Retina (tissue), 1 donor: ENCODE measurements at places on chromosomes 4 and X.

DNA sequence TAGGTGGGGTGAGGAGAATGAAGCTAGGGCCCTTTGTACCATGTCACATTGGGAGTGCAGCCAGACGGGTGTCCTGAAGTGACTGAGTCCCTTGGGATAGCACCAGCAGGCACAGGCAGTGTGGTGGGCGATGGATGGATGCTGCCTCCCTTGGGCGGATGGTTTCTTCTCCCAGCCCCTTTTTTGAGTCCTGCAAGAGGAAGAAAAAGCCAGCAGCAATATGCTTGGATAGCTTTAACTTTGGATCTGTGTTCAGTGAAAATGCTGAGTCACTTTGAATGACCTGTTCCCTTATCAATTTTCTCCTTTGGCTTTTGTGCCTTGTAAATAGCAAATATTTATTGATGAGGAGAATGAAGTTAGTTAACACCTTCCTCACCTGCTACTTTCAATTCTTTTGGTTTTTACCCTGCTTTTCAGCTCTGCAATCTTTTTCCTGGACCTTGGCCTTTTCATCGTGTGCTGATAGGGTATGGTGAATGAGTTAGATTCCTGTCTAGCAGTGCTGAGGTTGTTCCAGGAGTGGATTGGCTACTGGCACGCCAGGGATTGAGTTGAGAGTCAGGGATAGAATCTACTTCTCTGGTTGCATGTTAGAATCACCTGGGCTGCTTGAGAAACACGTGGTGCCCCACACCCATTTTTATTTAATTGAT lies 10.2 kb downstream of the DCUN1D4 start:
- no peak for DNase-seq

GRCh38 chrX:83658731-83659130 lies 150.6 kb downstream of the POU3F4 start:
- DNase-seq = no peak

DNA sequence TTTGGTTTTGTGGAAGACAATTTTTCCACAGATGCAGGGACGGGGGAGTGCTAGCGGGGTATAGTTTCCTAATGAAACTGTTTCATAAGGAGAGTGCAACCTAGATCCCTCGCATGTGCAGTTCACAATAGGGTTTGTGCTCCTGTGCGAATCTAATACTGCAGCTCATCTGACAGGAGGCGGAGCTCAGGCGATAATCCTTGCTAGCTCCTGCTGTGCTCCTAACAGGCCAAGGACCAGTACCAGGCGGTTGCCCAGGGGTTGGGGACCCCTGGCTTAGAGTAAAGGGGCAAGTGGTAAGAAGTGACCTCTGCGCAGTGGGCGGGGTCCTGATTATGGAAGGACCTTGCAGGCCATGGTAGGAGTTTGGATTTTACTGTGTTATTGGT lies 3.8 kb downstream of the SCML1 start:
- peak; percentile 17 for DNase-seq

DNA sequence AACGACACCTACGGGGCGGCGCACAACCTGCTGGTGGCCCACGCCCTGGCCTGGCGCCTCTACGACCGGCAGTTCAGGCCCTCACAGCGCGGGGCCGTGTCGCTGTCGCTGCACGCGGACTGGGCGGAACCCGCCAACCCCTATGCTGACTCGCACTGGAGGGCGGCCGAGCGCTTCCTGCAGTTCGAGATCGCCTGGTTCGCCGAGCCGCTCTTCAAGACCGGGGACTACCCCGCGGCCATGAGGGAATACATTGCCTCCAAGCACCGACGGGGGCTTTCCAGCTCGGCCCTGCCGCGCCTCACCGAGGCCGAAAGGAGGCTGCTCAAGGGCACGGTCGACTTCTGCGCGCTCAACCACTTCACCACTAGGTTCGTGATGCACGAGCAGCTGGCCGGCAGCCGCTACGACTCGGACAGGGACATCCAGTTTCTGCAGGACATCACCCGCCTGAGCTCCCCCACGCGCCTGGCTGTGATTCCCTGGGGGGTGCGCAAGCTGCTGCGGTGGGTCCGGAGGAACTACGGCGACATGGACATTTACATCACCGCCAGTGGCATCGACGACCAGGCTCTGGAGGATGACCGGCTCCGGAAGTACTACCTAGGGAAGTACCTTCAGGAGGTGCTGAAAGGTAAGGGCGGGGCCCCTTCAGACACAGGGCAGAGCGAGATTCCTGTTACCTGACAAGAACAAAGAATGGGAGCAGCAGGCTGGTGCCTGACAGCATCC lies 11.7 kb downstream of the RPL9 start:
- peak; percentile 87 for DNase-seq

DNA sequence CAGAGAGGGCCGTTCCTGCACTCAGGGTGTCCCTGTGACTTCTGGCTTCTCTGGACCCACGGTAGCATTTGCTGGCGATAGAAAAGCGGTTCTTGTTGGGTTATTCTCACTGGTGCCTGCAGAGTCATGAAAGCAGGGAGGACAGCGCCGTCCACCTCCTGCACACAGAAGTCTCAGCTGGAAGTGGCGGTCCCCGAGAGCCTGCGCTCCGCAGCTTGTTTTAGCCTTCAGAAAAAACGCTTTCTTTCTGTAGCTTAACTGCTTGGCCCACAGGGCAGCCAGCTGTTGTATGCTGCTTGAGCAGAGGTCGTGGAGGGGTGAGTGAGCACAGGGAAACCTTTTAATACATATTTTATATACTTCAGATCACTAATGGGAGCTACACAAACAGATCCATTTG lies 400.7 kb upstream of the FAT1 start:
- DNase-seq = peak; percentile 77

- DNase-seq = peak; percentile 92
Measured at GRCh38 chr4:22515145-22515887, 550 bp downstream of the ADGRA3 start.

GRCh38 chrX:24703185-24703494 lies 9.4 kb downstream of the POLA1 start:
- DNase-seq = no peak

- no peak for DNase-seq
Measured at GRCh38 chrX:129566073-129566472, 26.0 kb downstream of the OCRL start.

GRCh38 chrX:19512961-19513360 lies 2.3 kb downstream of the MAP3K15 start:
- DNase-seq = no peak

GRCh38 chrX:154734061-154734781 lies 16.7 kb downstream of the GAB3 start:
- DNase-seq = no peak

DNA sequence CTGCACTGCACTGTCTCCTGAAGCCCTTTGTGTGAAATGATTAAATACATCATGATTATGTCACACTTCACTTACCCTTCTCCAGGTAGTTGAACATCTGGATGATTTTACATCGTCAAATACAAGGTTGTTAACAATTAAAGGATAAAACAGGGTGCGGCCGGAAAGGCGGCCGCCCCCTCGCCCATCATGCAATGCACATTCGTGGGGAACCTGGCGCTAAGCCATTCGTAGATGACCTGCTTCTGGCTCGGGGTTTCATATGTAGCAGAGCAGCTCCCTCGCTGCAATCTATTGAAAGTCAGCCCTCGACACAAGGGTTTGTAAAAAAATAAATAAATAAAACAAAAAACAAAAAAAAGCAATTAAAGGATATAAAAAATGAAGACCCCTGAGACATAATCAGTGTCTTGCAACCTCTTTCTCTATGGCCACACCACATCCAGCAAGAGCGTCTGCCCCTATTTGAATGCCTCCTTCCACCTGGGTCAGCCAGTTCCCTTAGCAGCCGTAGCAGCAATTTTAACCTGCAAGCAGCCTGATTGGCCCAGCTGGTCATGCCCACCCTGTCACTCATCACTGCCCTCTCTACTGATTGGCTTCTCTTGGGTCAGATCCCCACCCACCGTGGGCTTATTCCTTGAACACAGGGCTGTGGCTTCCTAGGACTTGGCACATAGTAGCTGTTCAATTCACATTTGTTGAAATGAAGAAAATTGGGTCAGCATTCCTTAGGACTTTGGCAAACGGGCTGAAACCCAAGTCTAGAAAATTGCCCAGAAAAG lies 147.8 kb upstream of the PSAPL1 start:
- DNase-seq = no peak

DNA sequence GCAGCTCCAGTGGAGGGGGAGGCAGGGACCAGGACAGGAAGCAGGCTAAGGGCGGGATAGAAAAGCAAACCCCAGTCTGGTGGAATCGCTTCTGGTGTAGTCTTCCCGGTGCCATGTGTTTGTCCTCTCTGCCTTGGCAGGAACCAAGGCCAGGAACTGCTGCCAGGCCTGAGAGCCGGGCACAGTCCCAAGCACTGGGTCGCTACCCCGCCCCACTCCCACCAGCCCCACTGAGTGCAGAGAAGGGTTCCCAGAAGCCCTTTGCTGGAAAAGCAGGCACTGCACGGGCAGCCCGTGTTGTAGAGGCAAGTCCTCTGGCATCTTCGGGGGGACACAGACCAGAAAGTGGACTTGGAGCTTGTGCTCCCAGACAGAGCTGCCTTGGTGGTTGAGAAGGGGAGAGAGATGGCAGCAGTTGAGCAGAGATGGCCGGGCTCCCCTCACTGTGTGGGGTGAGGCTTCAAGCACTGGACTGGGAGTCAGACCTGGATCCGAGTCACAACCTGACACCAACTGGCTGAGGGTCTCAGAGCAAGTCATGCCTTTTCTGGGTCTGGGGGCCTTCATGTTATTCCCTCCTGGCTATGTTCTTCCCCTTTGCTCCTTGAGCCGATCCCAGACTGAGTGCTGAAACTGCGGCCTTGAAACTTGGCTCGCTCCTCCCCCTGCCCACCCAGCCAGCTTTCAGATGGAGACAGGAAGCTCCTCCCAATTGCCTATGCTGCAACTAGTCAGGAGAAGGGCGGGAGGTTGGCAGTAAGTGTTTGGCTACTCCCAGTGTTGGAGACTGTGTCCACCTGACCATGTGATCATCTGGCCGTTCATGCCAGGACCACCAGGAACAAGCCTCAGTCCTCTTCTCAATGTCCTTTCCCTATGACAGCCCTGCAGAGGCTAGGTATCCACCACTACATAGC lies 59.7 kb upstream of the MTM1 start:
- DNase-seq = no peak

DNA sequence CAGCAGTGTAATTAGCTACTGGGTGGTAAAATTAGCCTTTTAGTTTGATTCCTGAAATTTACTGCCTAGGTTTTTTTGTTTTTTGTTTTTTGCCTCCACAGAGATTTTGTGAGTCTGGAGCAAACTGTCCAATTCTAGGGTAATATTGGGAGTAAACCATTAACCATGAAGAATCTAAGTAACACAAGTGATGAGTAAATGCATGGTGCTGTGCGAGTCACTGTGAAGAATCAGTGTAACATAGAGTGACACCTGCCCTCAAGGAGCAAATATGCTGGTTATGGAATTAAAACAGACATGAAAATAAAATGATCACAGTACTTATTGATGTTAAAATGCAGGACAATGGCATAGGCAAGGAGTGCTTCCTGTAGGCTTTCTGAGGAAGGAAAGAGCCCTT lies 60.1 kb downstream of the LRP2BP start:
- DNase-seq = no peak

DNA sequence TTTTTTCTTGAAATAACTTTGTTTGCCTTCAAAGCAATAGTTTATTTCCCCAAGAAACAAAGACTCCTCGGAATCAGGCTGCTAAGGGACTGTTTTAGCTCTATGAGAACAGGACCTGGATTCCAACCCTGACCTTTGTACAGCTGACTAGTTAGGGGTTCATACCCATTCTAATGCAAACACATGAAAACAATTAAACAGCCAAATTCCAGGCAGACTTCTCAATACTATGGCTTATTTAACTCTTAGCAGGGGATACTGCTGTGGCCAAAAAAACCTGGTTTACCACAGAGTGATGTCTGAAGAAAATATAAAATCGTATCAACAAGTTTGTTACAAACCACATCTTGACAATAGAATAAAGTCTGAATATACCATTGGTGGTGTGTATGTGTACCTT lies 129.6 kb upstream of the INTU start:
- DNase-seq = no peak

- no peak for DNase-seq
Measured at GRCh38 chr4:128009428-128009827, 44.2 kb downstream of the ABHD18 start.

DNA sequence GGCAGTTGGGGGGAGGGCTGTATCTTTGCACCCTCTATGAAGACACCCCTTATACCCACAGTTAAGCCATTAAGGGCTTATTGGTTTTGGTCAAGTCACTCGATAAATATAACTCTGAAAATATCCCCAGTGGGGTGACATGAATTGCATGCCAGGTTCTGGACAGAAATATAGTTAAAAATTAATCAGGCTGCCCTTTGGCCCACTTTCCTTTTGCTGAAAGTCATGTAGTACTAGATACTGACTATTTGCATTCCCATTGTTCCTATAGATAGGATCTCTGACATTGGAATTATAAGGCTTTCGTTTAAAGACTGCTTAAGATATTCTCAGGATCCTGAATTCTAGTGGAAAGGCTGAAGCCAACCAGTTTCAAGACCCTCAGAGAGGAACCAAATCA lies 43.5 kb upstream of the LAMP2 start:
- no peak for DNase-seq

GRCh38 chrX:2828344-2828958 lies at the start of gene GYG2:
TSS of gene GYG2 (plus strand) at chrX:2828930. CDS start at chrX:2830189, 1,259 bp downstream.
- DNase-seq = peak; percentile 87

GRCh38 chr4:70838666-70839588 lies 763 bp downstream of the GRSF1 start:
- peak; percentile 86 for DNase-seq

GRCh38 chrX:15737190-15737958 lies 696 bp upstream of the CA5B start:
- DNase-seq = no peak

- DNase-seq = no peak
Measured at GRCh38 chr4:53490161-53490956, 100.9 kb downstream of the LNX1 start.

- peak; percentile 5 for DNase-seq
Measured at GRCh38 chrX:139126493-139126892, 404.0 kb upstream of the F9 start.

DNA sequence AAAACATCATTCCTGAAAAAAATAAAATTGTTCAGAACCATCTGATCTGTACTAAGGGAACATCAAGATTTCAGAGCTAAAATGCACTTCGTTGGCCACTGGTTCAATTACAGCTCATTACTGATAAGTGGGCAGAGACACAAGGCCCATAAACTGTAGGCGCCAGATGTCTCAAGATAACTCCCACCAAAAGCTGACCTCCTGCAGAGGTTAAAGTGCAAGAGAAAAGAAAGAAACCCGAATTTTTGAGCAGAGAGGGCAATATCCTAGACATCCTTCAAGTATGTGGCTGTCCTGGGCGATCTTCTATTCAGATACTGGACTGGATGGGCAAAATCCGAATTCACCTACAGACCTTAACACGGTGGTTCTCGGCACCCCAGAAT lies 660 bp downstream of the GEMIN8 start:
- no peak for DNase-seq

DNA sequence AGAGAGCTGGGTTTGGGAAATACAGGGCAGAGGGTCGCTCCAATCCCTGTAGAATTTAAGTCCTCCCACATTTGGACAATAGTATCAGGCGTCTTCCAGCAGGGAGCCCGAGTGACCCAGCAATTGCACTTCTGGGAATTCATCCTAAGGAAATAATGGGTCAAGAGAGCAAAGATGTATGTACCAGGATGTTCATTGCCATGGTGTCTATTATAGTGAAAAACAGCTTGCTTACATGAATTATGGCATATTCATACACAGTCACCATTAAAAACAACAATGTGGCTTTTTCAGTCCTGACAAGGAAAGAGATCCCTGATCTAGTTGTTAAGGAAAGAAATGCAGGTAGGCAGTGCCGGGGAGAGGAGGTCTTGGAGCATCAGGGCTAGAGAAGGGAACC lies 167.7 kb downstream of the PJA1 start:
- no peak for DNase-seq

- DNase-seq = no peak
Measured at GRCh38 chr4:114924311-114924710, 189.1 kb downstream of the NDST4 start.

- DNase-seq = no peak
Measured at GRCh38 chr4:48275247-48275646, 5.6 kb upstream of the TEC start.
